Renal cortical epithelial cell (primary cell): ENCODE measurements at places on chromosomes 6 and 20. TPM values are rescaled to one million over a fixed set of nuclear protein-coding genes. Genes with fewer than 3 reads are reported as not detected.

The PHF1 gene
- 11.1 and 16.7 TPM in 2 replicates for total RNA-seq

The PRRT1 gene
- total RNA-seq: not detected in 2 replicates

The CTCFL gene
- not detected in 2 replicates for total RNA-seq

The VSX1 gene
- not detected in 2 replicates for total RNA-seq

GRCh38 chr6:134830940-134831339, 119.0 kb downstream of the ALDH8A1 start:
- DNase-seq: peak; percentile 86

DNA sequence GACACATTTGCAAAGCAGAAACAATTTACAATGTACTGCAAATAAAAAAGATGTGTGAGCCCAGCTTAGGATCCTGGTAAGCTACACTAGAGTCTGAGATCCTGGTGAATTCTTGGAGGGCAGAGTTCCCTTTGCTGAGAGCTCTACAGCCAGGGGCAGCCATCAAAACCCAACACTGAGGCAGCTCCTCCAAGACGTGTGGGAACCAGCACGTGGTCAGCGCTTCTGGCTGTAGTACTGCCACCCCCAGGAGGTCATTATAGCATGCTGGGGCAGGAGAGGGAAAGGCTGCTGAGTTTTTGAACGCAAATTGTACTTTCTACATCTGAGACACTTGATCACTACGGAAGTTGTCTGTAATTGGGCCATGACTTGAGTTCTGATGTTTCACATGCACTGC, 131.5 kb downstream of the INSM1 start:
- no peak for DNase-seq

GRCh38 chr20:58665606-58666005, 14.5 kb downstream of the STX16 start:
- DNase-seq: peak; percentile 48

GRCh38 chr6:82786248-82786647, 279.4 kb downstream of the UBE3D start:
- DNase-seq: peak; percentile 28

DNA sequence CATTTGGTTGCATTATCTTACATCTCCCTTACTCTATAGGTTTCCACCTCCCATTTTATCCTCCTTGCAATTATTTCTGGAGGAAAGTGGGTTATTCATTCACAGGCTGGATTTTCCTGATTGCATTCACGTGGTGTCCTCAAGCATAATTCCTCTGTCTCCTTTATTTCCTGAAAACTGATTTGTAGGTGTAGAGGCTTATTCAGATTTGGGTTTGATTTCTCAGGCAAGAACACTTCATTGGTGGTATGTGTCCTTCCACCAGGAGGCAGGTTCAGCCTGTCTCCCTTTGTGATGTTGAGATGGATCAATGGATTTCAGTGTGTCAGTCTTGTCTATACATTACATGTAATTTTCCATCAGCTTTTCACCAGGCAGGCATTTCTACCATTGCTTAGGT, 17.3 kb downstream of the DNPH1 start:
- peak; percentile 57 for DNase-seq

- no peak for DNase-seq
Observed at GRCh38 chr20:39547546-39548408, 585.6 kb downstream of the DHX35 start.

DNA sequence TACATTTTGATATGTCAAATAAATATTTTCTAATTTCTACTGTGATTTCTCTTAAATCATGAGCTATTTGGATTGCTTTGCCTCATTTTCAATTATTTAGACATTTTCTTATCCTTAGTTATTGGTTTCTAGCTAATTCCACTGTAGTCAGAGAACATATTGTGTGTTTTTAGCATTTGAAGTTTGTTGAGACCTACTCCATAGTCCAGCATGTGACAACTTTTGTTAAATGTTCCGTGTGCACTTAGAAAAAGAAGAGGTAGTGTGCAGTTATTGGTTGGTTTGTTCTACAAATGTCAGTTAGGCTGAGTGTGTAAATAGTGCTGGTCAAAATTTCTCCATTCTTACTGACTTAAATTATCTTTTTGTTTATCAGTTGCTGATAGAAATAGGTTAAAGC, 138.8 kb downstream of the BCAS1 start:
- DNase-seq: no peak

DNA sequence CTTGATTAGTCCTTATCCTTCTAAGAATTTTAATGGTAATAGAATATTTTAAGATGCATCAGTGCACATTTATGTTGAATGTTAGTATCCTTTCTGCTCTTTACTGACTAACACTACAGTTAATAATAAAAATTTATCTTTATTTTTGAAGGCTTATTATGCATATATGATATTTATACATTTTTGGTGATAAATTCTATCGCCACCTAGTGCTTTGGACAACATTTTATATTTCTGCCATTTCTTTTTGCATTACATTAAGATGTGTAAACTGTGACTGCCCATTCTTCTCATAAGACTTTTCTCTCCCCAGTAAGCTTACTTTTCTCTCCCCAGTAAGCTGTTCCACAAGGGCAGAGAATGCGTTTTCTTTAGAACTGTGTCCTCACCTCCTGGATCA, 252.3 kb downstream of the GRIK2 start:
- no peak for DNase-seq

GRCh38 chr6:52550870-52551269, 26.0 kb downstream of the TRAM2 start:
- no peak for DNase-seq

DNA sequence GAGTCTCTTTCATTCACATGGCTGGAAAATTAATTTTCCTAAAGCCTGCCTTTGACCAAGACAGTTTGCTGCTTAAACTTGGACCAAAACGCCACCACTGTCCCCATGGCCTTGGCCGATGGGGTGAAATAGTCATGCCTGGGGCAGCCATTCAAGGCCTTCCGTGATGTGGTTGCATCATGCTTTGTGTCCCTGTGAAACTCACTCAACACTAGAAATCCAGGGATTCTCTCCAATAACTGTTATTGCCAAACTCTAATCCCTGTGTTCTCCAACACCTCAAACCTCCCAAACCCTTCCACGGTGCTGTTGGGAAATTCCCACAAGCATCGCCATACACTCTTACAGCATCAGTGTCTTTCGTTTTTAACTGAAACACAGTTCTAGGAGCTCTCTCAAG, 1.4 kb upstream of the TXNDC5 start:
- DNase-seq: no peak

DNA sequence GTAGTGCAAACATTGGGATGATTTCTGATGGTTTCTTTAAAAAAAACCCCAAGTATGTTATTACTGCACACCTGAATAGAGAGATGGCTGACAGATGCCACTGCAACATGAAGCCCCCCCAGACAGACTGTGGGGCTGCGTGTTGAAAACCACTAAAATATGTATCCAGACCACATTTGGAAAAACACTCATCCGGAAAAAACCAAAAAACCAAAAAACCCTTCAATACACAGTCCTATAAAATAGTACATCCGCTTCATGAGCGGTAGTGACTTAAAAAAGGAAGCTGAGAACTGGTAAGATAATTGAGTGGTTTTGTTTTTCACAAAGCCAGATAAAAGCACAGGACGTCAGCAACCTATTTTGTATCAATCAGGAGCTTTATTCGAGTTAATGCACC, 47.1 kb upstream of the EDN3 start:
- DNase-seq: no peak

GRCh38 chr6:108733051-108733450, 115.2 kb upstream of the ARMC2 start:
- DNase-seq: no peak

DNA sequence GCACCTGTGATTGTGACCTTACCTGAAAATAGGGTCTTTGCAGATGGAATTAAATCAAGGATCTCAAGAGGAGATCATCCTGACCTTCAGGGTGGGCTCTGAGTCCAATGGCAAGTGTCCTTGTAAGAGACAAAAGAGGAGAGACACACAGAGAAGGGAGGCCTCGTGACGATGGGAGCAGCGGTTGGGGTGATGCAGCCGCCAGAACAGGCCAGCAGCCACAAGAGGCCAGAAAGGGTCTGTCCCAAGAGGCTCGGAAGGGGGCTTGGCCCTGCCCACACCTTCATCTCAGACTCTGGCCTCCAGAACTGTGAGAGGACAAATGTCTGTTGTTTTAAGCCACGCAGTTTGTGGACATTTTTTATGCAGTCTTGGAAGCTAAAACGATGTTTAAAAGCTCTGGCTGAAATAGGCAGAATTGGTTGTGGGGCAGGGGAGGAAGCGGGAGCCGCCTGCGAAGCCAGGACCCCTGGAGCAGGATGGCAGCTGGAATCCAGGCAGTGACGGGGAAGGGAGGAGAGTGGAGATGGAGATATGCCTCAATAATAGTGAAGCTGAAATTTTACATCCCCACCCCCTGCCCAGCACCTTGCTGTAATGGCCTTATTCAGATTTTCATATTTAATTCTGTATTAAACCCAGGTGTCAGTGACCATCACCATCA, 216.4 kb downstream of the ANKRD60 start:
- no peak for DNase-seq

- no peak for DNase-seq
Observed at GRCh38 chr6:138528956-138529355, 29.7 kb upstream of the NHSL1 start.

GRCh38 chr6:113077794-113078193, 730.7 kb downstream of the RFPL4B start:
- no peak for DNase-seq

GRCh38 chr20:15565786-15566185, 1007.5 kb downstream of the KIF16B start:
- DNase-seq: no peak
